Thyroid gland (tissue), 4 donors: ENCODE measurements at places on chromosomes 7 and 10. TPM values are rescaled to one million over a fixed set of nuclear protein-coding genes. Genes with fewer than 3 reads are reported as not detected.
A peak's percentile ranks its signal among the peaks of the same experiment; 100 is the strongest.

DNA sequence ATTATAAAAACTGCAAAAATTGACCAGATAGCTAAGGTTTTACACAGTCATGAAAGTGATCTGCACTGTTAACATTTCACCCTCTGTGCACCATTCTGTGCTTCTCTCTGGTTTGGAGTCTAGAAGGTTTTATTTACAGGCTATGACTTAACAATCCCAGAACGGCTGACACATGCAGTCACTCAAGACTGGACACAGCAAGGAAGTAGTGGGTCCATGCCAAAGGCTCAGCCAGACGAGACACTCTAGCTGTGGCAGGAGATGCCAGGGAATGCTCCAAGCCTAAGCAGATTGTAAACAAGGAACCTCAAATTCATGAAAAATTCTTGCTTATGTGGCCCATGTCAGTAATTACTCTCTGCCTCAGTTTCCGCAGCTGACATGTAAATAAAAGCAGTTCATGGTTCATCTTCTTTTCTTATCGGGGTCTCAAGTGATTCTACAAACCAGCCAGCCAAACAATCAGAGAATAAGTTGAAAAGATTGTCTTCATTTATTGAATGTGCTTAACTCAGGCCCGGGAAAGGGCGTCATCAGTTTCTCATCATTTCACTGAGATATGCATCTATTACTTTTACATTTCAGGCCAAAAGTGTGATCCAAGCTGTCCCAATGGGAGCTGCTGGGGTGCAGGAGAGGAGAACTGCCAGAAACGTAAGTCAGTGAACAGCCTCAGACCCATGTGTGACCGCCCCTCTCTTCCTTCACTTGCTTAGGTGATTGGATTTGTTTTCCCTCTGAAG lies 132.1 kb downstream of the EGFR start:
- H3K4me1 ChIP-seq, result no peaks in the 10 kb centered on the region
- no peak overlapping the region for H3K4me3 ChIP-seq
- no peaks in the 10 kb centered on the region for H3K27me3 ChIP-seq
- peak overlapping the region; percentile 39 for H3K27ac ChIP-seq

Gene MTERF1
- 15.7 TPM for total RNA-seq

GRCh38 chr7:70734411-70734810 lies 397.5 kb upstream of the GALNT17 start:
- no peak overlapping the region for H3K27ac ChIP-seq
- no peaks in the 10 kb centered on the region for H3K36me3 ChIP-seq
- DNase-seq, result no peak
- H3K4me3 ChIP-seq, result no peak overlapping the region

GRCh38 chr10:83274088-83274487 lies 865.2 kb upstream of the GHITM start:
- H3K36me3 ChIP-seq, result no peaks in the 10 kb centered on the region
- DNase-seq, result no peak
- no peaks in the 10 kb centered on the region for H3K27me3 ChIP-seq

DNA sequence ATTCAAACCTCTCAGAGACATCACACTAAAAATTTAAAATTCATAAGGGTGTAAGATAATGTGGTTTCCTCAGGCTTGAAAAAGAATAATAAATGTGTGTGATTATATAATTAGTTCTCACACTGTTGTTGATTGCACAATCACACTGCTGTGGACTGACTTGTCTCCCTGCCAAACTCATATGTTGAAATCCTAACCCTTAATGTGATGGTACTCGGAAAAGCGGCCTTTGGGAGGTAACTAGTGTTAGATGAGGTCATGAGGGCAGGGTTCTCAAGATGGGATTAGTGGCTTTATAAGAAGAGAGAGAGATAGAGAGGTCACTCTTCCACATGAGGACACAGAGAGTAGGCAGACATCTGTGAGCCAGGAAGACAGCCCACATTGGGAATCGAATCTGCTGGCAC lies 128.5 kb upstream of the COL1A2 start:
- no peaks in the 10 kb centered on the region for H3K27me3 ChIP-seq
- no peaks in the 10 kb centered on the region for H3K36me3 ChIP-seq
- no peak for DNase-seq
- no peak overlapping the region for H3K27ac ChIP-seq
- no peaks in the 10 kb centered on the region for H3K4me1 ChIP-seq

DNA sequence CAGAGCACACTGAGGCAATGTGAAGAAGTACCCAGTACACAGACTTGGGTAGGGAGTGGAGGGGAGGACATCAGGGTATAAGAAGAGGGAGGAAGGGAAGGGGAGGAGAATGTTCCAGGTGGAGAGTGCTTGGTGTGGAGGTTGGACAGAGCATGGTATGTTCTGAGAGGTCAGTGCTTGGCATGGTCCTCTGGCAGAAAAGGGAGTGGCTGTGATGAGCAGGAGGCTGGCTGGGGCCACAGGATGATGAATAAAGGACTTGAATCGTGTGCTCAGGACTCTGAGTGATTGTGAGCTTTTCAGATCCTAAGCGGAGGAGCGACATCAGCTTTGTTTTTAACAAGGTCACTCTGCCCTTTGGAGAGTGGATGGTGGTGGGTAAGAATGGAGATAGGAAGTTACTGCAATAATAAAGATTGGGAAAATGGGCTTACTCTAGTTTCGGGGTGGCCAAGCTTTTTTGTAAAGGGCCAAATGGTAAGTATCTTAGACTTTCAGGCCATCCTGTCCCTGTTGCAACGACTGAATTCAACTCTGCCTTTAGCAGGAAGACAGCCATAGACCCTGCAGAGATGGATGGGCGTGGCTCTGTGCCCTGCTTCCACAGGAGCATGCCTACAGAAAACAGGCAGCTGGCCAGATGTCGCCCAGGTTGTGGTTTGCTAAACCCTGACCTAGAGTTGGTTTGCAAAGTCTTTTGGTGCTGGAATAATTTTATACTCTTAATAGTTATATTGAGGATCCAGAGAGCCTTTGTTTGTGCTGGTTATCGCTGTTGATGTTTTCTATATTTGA lies 8.4 kb downstream of the PPP2R2D start:
- no peak overlapping the region for H3K27ac ChIP-seq
- DNase-seq, result no peak
- H3K4me1 ChIP-seq, result peaks cover 33% of the 10 kb centered on the region
- no peaks in the 10 kb centered on the region for H3K27me3 ChIP-seq

GRCh38 chr10:43354879-43355380 lies 16.5 kb upstream of the FXYD4 start:
- H3K36me3 ChIP-seq, result no peaks in the 10 kb centered on the region
- H3K4me1 ChIP-seq, result peaks cover 10% of the 10 kb centered on the region
- H3K4me3 ChIP-seq, result no peak overlapping the region
- no peak for DNase-seq
- H3K27ac ChIP-seq, result no peak overlapping the region

DNA sequence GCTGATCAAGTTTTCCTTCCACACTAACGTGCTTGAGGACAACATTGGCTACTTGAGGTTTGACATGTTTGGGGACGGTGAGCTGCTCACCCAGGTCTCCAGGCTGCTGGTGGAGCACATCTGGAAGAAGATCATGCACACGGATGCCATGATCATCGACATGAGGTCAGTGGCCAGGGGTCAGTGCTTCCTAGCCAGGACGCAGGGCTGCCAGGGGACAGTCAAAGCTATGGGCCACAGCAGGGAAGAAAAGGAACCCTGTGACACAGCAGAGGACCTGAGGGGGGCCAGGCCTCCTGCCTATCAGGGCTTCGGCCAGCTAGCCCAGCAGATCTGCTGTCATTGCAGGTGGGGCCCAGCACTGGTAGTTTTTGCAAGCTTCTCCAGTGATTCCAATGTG lies 5.2 kb downstream of the RBP3 start:
- H3K27ac ChIP-seq, result no peak overlapping the region
- no peaks in the 10 kb centered on the region for H3K4me1 ChIP-seq
- H3K36me3 ChIP-seq, result no peaks in the 10 kb centered on the region
- no peaks in the 10 kb centered on the region for H3K27me3 ChIP-seq
- DNase-seq, result no peak

DNA sequence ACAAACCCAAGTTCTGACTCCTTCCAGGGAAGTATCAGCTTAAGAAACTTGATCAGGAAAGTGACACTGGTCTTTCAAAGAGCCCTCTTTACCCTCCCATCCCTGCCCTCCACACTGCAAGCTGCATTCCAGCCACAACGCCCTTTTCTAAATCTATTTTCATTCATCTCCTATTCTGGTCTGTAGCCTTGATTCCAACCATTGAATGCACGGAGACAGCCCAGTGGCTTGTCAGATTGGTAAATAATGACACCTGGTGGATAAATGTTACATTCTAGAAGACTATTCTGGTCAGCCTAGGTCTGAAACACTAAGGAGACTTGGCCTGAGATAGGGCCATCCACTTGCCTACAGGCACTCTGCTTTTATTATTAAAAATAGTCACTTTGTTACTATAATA lies 20.9 kb downstream of the MORN4 start:
- H3K4me3 ChIP-seq, result no peak overlapping the region
- H3K27me3 ChIP-seq, result no peaks in the 10 kb centered on the region
- no peaks in the 10 kb centered on the region for H3K4me1 ChIP-seq
- H3K36me3 ChIP-seq, result no peaks in the 10 kb centered on the region
- H3K27ac ChIP-seq, result no peak overlapping the region
- DNase-seq, result peak; percentile 20

- no peaks in the 10 kb centered on the region for H3K27me3 ChIP-seq
- peaks cover 17% of the 10 kb centered on the region for H3K4me1 ChIP-seq
- H3K4me3 ChIP-seq, result no peak overlapping the region
- DNase-seq, result peak; percentile 83
- H3K27ac ChIP-seq, result no peak overlapping the region
- no peaks in the 10 kb centered on the region for H3K36me3 ChIP-seq
These were observed 23.6 kb downstream of the CFAP46 start for GRCh38 chr10:132918617-132919373.

Gene TDRD1
- 0.22 TPM for total RNA-seq

DNA sequence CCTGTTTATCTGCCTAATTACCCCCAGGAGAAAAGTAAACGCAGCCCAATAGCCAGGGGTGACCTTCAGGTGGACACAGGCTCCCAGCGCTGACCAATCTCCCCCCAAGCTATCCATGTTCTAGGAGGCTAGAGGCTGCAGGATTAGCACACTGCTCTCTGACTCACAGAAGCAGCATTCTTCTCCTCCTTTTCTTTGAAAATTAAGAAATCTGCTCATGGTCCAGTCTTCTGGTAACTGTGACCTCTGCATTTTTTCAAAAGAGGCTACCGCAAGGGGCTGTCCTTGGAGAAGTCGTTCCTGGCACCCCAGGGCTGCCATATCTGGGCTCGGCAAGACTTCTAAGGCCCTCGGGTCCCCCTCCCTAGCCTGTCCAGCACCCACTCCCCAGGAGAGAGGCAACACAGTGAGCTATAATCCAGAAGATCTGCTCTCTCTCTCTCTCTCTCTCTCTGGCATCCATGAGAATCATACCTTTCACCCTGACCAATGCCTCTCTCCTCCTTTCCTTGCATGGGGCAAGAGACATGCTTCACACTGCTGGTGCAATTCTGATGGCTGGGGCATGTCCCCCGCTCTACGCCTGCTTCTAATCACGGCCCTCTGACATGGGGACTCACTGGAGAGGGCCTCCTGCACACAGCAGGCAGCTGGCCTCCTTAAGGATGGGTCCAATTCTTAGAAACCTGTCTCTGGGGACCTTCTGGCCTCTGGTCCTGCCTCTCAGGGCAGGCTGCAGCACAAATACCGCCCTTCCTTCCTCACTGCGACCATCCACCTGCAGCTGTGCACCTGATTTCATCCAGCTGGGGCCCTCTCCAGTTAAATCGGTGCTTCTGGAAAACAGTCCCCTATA lies 27.3 kb downstream of the ANXA11 start:
- H3K4me1 ChIP-seq, result peaks cover 2% of the 10 kb centered on the region
- no peak for DNase-seq
- H3K27ac ChIP-seq, result no peak overlapping the region
- H3K27me3 ChIP-seq, result no peaks in the 10 kb centered on the region
- H3K4me3 ChIP-seq, result no peak overlapping the region
- H3K36me3 ChIP-seq, result no peaks in the 10 kb centered on the region
